ENCODE measurements at places on chromosomes 11 and 22.

DNA sequence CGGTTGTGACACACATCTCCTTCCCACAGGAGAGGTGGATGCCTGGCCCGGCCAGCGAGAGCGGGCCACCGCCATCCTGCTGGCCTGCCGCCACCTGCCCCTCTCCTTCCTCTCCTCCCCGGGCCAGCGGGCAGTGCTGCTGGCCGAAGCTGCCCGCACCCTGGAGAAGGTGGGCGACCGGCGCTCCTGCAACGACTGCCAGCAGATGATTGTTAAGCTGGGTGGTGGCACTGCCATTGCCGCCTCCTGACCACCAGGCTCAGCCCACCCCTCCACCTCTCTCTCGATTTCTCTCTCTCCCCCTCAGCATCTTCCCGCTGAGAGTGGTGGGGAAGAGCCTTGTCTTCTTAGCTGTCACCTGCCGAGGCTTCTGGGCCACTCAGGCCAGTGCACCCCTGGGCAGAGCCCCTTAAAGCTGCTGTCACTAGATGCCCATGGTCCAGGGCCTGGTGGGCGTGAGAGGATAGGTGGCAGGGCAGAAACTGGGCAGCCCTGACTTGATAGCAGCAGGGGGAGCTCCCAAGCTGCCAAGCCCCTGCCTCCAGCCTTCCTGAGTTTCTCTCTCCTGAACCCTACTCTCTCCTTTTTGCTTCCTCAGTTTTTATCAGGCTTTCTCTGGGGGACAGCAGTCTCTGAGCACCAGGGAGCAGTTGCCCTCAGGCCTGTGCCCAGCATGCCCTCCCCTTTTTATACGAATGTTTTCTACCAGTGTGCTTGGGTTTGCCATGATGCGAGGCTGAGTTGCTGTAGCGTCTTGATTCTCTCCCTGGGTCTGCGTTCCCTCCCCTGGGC, 9.3 kb downstream of the SHISA8 start:
- DNase-seq: no peak

- DNase-seq: no peak
These were observed 259.2 kb upstream of the CTSC start for GRCh38 chr11:88596786-88597185.

GRCh38 chr22:50606946-50607658, 6.5 kb downstream of the MAPK8IP2 start:
- no peak for DNase-seq

DNA sequence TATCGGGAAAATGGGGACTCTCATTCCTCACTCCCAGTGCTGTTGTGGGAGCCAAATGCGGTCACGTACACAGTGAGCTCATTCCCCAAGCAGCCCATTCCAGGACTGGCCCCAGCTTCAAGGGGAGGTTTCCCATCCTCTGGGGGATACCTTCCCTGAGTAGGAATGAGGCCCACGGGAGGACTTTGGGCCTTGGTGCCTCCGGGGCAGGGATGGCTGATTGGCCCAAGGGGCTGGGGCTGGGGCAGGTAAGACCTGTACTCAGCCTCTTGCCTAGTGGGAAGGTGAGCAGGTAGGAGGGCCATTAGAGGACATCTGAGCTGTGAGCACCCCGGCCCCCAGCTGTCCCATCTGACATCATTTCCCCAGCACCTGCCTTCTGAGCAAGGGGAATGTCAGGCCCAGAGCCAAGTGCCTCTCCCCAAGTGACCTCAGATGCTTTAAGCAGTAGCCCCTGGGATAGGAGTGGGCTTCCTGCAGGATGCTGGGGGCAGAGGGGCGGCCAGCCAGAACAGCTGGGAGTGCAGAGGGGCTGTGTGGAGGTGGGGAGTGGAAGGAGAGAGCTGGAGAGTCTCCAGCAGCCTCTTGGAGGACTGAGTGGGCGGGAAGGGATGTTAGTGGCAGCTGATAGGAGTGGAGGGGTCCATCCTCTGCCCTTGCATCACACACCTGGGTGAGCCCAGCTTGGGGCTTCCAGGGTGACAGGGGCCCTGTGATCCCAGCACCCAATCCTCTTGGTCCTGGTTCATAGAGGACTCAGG, 58.4 kb downstream of the CD82 start:
- peak; percentile 3 for DNase-seq

Measured in iPS-NIHi11 (cell line).